ENCODE measurements at places on chromosomes 7 and 10.

- no peak overlapping the region for H3K27ac ChIP-seq
- no peaks in the 10 kb centered on the region for H3K36me3 ChIP-seq
- H3K4me3 ChIP-seq, result peak overlapping the region; percentile 57
- peaks cover 10% of the 10 kb centered on the region for H3K4me1 ChIP-seq
- DNase-seq, result no peak
Measured at GRCh38 chr10:13439313-13440184, 89.3 kb downstream of the BEND7 start.

DNA sequence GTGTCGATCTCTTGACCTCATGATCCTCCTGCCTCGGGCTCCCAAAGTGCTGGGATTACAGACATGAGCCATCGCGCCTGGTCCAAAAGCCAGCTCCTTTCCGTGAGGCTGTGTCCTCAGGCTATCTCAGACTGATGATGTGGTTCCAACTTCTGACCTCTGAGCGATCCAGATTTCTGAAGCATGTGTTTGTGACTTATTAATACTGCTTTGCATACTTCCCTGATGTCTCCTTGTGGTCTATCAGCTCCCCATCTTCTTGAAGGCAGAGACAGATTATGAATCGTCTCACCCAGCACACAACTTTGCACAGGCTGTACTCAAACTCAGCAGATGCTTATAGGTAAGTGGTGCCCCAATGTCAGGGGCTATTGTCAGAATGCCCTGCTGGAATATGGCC lies 2.0 kb upstream of the PLPP4 start:
- peaks cover 4% of the 10 kb centered on the region for H3K4me1 ChIP-seq
- H3K4me3 ChIP-seq, result no peak overlapping the region
- peaks cover 16% of the 10 kb centered on the region for H3K27me3 ChIP-seq

DNA sequence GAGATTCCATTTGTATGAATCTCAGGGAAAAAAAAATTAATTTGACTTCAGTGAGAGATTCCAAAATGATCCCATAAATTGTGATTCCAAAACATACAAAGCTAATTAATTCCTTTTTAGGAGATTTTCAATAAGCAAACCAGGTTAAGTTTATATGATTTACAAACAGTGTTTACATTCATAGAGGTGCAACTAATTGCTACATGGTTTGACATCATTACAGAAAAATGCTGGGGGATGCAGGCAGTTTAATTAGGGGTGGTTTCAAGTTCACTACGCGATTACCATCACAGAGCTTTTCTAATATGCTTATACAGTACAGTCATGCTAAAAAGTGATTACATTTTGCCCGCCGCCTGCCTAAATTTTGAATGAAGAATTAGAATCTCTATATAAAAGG lies 143.2 kb upstream of the MGMT start:
- no peaks in the 10 kb centered on the region for H3K4me1 ChIP-seq
- H3K27me3 ChIP-seq, result no peaks in the 10 kb centered on the region
- no peaks in the 10 kb centered on the region for H3K36me3 ChIP-seq

- peaks cover 59% of the 10 kb centered on the region for H3K4me1 ChIP-seq
- no peak for DNase-seq
- no peaks in the 10 kb centered on the region for H3K27me3 ChIP-seq
- no peak overlapping the region for H3K4me3 ChIP-seq
- peaks cover 6% of the 10 kb centered on the region for H3K36me3 ChIP-seq
Measured at GRCh38 chr10:98170249-98171117, 36.0 kb downstream of the R3HCC1L start.

DNA sequence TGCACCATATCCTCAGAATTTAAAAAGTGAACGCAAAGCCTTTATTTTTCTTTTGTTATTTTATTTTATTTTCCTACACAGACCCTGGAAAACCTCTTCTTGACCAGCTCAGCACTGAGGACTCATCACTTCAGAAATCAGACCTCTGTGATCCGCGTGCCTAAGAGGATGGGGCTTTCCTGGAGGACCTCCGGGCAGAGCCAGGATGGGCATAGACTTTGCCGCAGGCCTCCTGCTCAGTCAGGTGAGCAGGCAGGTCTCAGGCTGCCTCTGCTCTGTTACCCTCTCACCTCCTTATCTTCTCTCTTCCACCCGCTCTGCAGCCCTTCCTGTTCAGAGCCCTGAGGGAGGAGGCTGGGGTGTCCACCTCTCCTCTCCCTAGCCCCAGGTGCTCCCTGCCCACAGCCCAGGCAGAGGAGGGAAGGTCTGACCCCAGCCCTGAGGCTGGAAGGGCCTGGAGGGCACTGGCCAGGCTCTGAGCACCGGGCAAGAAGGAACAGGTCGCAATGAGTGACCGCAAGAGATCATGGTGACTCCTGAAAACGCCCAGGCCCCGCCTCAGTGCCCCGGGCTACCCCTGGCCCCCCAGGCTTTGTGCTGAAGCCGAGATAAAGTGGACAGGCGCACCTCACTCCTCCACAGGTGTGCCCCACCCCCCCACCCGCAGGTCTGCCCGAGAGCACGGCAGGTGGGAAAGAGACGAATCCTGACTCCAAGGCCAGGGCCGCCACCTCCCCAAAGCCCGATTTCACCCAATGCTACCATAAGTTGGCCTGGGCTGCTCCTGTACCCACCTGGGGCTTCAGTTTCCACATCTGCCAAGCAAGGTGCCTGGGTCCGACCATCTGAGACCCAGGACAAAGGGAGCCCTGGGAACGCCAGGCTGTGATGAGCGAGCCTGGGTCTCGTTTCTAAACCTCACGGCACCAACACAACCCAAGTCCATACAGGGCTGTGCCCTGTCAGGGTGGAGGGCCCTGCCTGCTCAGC lies 2.8 kb downstream of the CALML5 start:
- H3K27me3 ChIP-seq, result peaks cover 1% of the 10 kb centered on the region
- DNase-seq, result no peak
- no peak overlapping the region for H3K4me3 ChIP-seq
- H3K4me1 ChIP-seq, result no peaks in the 10 kb centered on the region

DNA sequence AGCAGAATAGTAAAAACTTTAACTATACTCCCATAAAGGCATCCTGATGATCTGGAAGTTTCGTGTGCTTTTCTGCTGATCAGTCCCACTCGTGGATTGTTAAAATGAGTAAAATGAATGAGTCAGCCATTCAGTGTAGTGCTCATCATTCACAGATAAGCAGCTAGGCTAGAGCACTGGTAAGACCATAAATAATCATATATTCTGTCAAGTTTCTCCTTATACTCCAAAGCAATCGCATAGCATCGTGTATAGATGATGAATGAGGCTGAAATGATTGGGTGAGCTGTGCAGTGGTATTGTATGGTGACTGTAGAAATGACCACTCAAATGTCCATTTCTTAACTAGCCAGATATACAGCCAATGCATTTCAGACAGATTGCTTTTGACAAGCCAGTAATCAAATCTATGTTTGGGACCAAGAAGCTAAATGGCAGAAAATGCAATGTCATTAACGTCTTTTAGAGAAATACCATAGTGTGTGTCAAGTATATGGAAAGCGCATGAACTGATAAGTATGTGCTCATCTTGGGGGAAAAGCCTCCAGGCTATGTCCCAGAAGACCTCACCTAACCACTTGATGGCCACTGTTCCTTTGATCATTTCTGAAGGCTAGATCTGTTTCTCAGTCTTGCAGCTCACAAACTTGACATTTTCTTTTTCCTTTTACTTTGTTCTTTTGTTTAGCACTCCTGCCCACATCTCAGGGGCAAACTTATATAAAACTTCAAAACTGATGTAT lies 227.2 kb upstream of the FAM3C start:
- H3K4me3 ChIP-seq, result no peak overlapping the region
- no peak overlapping the region for H3K27ac ChIP-seq
- DNase-seq, result no peak
- no peaks in the 10 kb centered on the region for H3K4me1 ChIP-seq
- no peaks in the 10 kb centered on the region for H3K27me3 ChIP-seq

- H3K36me3 ChIP-seq, result no peaks in the 10 kb centered on the region
- no peak overlapping the region for H3K27ac ChIP-seq
- no peak for DNase-seq
- H3K4me3 ChIP-seq, result no peak overlapping the region
- peaks cover 8% of the 10 kb centered on the region for H3K27me3 ChIP-seq
- H3K4me1 ChIP-seq, result peaks cover 8% of the 10 kb centered on the region
Measured at GRCh38 chr10:11013836-11014235, 3.8 kb upstream of the CELF2 start.

DNA sequence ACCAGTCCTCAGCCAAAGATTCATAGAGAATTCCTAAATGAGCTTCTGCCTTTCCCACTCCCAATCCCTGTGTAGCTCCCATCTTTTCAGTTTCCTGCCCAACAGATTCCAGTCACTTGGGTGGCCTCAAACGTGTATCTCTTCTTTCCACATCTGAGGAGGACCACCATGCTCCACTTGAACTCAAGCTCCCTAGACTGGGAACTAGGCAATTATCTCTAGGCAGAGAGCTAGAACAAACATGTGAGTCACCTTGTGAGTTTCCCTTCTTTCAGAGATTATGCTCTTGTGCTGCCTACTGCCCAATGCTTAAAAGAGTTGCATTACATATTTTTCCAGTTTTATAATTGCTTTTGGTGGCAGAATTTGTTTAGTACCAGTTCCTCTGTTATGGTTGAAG lies 178.0 kb downstream of the MDFIC start:
- no peaks in the 10 kb centered on the region for H3K27me3 ChIP-seq
- H3K27ac ChIP-seq, result no peak overlapping the region
- no peak overlapping the region for H3K4me3 ChIP-seq
- no peaks in the 10 kb centered on the region for H3K36me3 ChIP-seq

DNA sequence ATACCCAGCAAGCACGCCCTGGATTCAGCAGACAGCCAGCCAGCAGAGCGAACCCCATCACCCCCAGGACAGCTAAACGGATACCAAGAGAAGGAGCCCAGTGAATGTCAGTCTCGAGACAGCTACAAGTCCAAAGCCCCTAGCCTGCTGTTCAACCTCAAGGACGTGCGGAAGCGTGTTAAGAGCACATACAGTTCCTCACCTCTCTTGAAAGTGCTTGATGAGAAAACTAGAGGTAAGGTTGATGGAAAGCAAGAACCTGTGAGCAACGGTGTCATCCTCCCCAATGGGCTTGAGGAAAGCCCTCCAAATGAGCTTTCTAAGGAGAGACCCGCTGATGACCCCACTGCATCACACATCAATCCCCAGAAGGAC lies 24.9 kb downstream of the C10orf71 start:
- no peak overlapping the region for H3K4me3 ChIP-seq
- no peak overlapping the region for H3K27ac ChIP-seq
- DNase-seq, result no peak
- no peaks in the 10 kb centered on the region for H3K36me3 ChIP-seq
- peaks cover 2% of the 10 kb centered on the region for H3K27me3 ChIP-seq
- H3K4me1 ChIP-seq, result no peaks in the 10 kb centered on the region

- no peak overlapping the region for H3K27ac ChIP-seq
- H3K36me3 ChIP-seq, result peaks cover 3% of the 10 kb centered on the region
- no peak for DNase-seq
- H3K4me1 ChIP-seq, result peaks cover 12% of the 10 kb centered on the region
Measured at GRCh38 chr10:129472696-129473555, 5.9 kb downstream of the MGMT start.

DNA sequence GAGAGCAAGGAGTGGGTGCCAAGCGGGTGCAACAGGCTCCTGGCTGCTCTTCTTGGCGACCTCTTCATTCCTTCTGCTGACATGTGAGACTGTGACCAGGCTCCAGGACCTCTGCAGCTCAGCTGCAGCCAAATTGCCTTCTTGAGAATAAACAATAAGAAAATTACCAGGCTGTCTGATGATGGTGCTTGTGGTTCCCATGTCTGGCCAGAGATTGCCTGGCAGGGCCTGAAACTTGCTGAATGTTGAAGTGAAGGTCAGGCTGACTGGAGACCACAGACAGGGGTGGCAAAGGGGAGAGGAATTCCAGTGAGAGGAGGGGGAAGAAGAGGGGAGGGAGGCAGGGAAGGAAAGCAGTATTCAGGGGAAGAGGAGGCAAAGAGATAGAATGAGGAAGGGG lies 497.4 kb upstream of the PODXL start:
- H3K27me3 ChIP-seq, result peaks cover 6% of the 10 kb centered on the region
- H3K27ac ChIP-seq, result no peak overlapping the region
- H3K36me3 ChIP-seq, result no peaks in the 10 kb centered on the region
- no peak overlapping the region for H3K4me3 ChIP-seq
- no peaks in the 10 kb centered on the region for H3K4me1 ChIP-seq
- DNase-seq, result no peak

GRCh38 chr10:66886848-66887247 lies 39.0 kb upstream of the LRRTM3 start:
- H3K4me1 ChIP-seq, result no peaks in the 10 kb centered on the region
- H3K27me3 ChIP-seq, result peaks cover 1% of the 10 kb centered on the region
- no peak for DNase-seq
- H3K36me3 ChIP-seq, result no peaks in the 10 kb centered on the region

- H3K4me3 ChIP-seq, result peak overlapping the region; percentile 94
- peaks cover 22% of the 10 kb centered on the region for H3K27me3 ChIP-seq
Measured at GRCh38 chr7:6705959-6706665, 635 bp downstream of the ZNF12 start.

DNA sequence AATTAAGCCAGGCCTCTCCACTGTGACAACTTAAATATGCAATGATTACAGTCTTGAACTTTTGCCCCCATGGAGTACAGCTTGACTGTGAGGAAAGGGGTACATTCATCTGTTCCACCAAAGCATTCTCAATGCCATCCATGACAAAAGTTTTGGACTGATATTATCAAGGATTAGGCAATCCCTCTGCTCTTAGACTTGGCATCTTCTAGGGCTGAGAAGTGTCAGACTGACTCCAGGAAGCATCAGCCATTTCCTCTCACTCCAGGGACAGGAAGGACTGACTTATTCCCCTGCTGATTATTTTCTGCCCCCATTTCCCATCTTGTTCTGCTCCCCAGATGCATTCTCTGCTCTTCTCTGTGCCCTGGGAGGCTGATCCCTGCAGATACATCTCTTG lies 69.7 kb downstream of the ZNF365 start:
- H3K4me3 ChIP-seq, result no peak overlapping the region
- no peaks in the 10 kb centered on the region for H3K4me1 ChIP-seq

- H3K27ac ChIP-seq, result no peak overlapping the region
- no peak for DNase-seq
- H3K36me3 ChIP-seq, result no peaks in the 10 kb centered on the region
- H3K4me3 ChIP-seq, result no peak overlapping the region
- H3K27me3 ChIP-seq, result peaks cover 2% of the 10 kb centered on the region
- peaks cover 50% of the 10 kb centered on the region for H3K4me1 ChIP-seq
Measured at GRCh38 chr10:43222210-43222720, 44.6 kb downstream of the RASGEF1A start.

DNA sequence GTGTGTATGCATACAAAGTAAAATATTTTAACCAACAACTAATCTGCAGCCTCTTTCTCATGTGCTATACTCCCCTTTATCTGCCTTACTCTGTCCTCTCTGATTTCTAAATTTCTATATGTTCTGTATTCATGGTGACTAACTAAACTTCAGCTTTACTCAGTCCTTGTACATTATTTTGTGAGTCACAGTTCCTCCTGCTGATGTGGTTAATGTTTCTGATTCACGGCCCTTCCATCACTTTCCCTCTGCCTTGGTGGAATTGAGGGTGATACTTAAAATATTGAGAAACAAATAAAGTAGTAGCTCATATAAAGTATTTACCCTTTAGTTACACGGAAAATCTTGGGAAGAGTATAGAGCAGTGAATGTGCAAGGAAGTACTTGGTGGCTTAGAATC lies 899.1 kb upstream of the ZWINT start:
- no peaks in the 10 kb centered on the region for H3K36me3 ChIP-seq
- no peak overlapping the region for H3K27ac ChIP-seq
- no peaks in the 10 kb centered on the region for H3K27me3 ChIP-seq

- H3K27ac ChIP-seq, result no peak overlapping the region
- H3K4me1 ChIP-seq, result no peaks in the 10 kb centered on the region
- H3K27me3 ChIP-seq, result no peaks in the 10 kb centered on the region
- no peaks in the 10 kb centered on the region for H3K36me3 ChIP-seq
- H3K4me3 ChIP-seq, result no peak overlapping the region
- DNase-seq, result no peak
Measured at GRCh38 chr7:104267701-104268368, 60.0 kb upstream of the ORC5 start.

- no peaks in the 10 kb centered on the region for H3K36me3 ChIP-seq
- H3K27ac ChIP-seq, result no peak overlapping the region
- H3K4me3 ChIP-seq, result no peak overlapping the region
- H3K4me1 ChIP-seq, result no peaks in the 10 kb centered on the region
- H3K27me3 ChIP-seq, result peaks cover 2% of the 10 kb centered on the region
Measured at GRCh38 chr7:114889646-114890285, 32.1 kb upstream of the MDFIC start.
